Activated CD4-positive, alpha-beta T cell treated with anti-CD3 and anti-CD28 coated beads for 36 hours (primary cell): ENCODE measurements at places on chromosomes 1 and 21. TPM values are rescaled to one million over a fixed set of nuclear protein-coding genes. Genes with fewer than 3 reads are reported as not detected.

DNA sequence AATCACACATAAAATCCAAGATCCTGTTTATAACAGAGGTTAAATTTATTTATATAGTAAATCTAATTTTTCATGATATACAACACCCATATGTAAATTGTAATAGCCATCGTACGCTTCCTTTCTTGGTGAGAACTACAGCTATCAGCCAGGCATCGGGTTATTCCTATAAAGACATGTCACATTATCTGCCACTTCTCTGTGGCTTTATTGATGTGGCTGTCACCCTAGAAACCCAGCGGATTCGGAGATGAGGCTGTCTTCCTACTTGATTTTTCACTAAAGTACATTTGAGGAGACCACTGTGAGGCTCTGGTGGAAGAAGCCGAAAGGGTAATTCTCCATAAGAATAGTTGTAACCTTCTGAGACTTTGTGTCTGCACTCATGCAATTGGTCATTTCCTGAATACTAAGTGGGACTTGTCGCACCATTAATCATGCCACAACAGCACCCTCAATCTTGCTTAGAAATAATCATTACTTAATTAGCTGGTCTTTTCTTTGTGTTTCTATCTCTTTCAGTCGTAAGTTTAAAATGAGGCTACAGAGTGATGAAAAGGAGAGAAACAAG is 106.0 kb downstream of the NTNG1 start:
- peaks cover 9% of the 10 kb centered on the region for H3K4me1 ChIP-seq
- H3K4me3 ChIP-seq = no peak overlapping the region
- H3K36me3 ChIP-seq = no peaks in the 10 kb centered on the region
- no peak for DNase-seq
- no peak overlapping the region for H3K27ac ChIP-seq

The TSTD1 gene
- 42.8 TPM for total RNA-seq

DNA sequence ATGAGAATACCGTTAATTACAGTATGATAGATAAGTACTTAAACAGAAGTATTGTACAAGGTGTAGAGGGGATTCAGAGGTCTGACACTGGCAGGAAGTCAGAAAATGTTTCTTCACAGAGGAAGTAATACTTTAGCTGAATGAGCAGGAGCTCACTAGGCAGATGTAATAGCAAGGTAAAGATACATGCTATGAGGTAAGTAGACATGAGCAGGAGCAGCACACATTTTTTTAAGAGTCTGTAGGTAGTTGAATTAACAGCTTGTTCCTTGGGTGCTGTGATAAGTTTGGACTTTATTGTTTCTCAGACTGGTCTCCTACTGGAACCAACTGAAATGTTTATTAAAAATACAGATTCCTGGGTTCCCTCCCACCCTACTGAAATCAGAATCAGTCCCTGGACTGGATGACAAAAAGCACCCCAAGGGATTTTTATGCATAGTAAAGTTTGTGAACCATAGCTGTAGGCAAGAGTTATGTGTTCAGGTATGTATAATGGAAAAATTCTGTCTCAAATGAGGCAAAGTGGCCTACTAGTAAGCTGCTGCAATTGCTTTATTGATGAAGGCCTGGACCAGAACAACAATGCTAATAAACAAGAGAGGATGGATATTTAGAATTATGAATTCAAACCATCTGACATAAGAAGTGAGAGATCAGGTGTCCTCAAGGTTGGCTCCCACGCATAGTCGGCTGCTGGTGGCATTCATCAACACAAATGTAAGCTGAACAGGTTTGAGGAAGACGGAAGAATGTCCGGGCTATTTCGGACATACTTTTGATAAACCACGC is 902 bp downstream of the AP4B1 start:
- peak overlapping the region; percentile 85 for H3K4me3 ChIP-seq
- no peaks in the 10 kb centered on the region for H3K27me3 ChIP-seq
- peak overlapping the region; percentile 96 for H3K27ac ChIP-seq
- peak; percentile 43 for DNase-seq
- peaks cover 53% of the 10 kb centered on the region for H3K36me3 ChIP-seq
- peaks cover 59% of the 10 kb centered on the region for H3K4me1 ChIP-seq

The AIRE gene
- total RNA-seq = not detected

The LRRC38 gene
- not detected for total RNA-seq

GRCh38 chr21:46211786-46212720 is 16.5 kb downstream of the LSS start:
- H3K36me3 ChIP-seq = peaks cover 6% of the 10 kb centered on the region
- no peak overlapping the region for H3K27ac ChIP-seq
- no peaks in the 10 kb centered on the region for H3K4me1 ChIP-seq
- no peaks in the 10 kb centered on the region for H3K27me3 ChIP-seq
- no peak overlapping the region for H3K4me3 ChIP-seq
- DNase-seq = no peak

GRCh38 chr1:199161319-199161680 is 522.5 kb downstream of the PTPRC start:
- H3K4me3 ChIP-seq = no peak overlapping the region
- peaks cover 34% of the 10 kb centered on the region for H3K4me1 ChIP-seq
- H3K36me3 ChIP-seq = no peaks in the 10 kb centered on the region
- H3K27me3 ChIP-seq = no peaks in the 10 kb centered on the region

DNA sequence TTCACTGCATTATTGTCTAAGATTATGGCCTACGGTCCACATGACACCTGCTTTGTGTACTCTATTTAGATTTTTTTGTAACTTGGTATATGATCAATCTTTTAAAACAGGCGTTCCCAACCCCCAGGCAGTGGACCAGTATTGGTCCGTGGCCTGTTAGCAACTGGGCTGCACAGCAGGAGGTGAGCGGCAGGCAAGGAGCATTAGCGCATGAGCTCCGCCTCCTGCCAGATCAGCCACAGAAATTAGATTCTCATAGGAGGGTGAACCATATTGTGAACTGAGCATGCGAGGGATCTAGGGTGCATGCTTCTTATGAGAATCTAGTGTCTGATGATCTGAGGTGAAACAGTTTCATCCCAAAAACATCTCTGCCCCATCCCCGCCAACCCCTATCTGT is 228.4 kb upstream of the NR5A2 start:
- no peak overlapping the region for H3K27ac ChIP-seq
- DNase-seq = no peak
- H3K27me3 ChIP-seq = peaks cover 4% of the 10 kb centered on the region

DNA sequence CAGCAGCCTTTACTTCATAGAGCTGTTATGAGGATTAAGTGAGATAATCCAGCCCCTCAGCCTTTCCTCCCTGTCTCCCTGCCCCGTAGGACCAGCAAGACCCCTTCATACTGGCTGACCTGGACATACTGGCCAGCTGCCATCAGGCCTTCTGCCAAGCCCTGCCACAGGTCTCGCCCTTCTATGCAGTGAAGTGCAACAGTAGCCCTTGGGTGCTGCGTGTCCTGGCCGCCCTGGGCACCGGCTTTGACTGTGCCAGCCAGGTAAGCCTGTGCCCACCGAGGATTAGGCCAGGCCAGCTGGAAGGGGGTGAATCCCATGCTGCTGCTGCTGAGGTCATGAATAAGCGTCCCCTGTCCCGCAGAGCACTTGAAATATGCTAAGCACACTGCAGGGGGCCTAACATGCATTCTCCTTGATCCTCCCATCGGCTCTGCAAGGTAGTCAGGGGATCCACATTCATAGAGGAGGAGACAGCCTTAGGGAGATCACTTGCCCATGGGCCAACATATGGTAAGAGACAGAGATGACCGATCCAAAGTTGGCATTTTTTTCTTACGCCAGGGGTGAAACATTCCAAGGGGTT is 73.3 kb upstream of the TINAGL1 start:
- H3K4me1 ChIP-seq = peaks cover 19% of the 10 kb centered on the region
- no peak for DNase-seq
- H3K27me3 ChIP-seq = peaks cover 3% of the 10 kb centered on the region
- H3K4me3 ChIP-seq = no peak overlapping the region
- no peaks in the 10 kb centered on the region for H3K36me3 ChIP-seq

DNA sequence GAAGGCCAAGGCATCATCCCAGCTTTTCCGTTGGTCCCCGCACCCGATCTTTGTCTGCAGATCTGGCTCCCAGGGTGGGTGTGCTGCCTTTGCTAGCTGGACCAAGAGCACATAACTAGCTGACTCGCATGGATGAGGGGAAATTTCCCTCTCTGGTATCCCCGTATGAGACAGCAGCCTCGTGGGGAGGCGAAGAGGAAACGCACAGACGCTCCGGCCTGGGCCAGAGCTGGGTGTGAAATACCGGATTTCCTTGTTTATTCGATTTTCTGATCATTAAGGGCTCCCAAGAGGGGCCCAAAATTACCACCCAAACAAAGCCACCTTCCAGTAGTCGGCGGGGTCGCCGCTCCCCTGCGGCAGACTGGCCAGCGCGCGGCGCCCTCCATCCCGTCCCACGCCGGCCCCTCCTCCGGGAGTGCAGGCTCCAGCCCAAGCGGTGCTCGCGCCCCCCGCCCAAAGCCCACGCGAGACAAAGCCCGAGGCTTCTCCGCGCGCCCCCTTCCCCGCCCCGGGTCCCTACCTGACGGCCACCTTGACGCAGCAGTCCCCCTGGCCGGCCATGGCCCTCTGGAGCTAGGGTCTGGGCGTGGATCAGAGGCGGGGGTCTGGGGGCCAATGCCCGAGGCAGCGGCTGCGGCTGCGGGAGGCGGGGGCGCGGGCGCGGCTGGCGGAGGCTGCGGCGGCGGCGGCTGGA is 546 bp downstream of the KIF21B start:
- peak; percentile 65 for DNase-seq
- H3K4me1 ChIP-seq = peaks cover 79% of the 10 kb centered on the region
- peak overlapping the region; percentile 99 for H3K4me3 ChIP-seq
- no peaks in the 10 kb centered on the region for H3K27me3 ChIP-seq
- peak overlapping the region; percentile 99 for H3K27ac ChIP-seq

The FAM163A gene
- total RNA-seq = not detected

The RAB42 gene
- not detected for total RNA-seq

DNA sequence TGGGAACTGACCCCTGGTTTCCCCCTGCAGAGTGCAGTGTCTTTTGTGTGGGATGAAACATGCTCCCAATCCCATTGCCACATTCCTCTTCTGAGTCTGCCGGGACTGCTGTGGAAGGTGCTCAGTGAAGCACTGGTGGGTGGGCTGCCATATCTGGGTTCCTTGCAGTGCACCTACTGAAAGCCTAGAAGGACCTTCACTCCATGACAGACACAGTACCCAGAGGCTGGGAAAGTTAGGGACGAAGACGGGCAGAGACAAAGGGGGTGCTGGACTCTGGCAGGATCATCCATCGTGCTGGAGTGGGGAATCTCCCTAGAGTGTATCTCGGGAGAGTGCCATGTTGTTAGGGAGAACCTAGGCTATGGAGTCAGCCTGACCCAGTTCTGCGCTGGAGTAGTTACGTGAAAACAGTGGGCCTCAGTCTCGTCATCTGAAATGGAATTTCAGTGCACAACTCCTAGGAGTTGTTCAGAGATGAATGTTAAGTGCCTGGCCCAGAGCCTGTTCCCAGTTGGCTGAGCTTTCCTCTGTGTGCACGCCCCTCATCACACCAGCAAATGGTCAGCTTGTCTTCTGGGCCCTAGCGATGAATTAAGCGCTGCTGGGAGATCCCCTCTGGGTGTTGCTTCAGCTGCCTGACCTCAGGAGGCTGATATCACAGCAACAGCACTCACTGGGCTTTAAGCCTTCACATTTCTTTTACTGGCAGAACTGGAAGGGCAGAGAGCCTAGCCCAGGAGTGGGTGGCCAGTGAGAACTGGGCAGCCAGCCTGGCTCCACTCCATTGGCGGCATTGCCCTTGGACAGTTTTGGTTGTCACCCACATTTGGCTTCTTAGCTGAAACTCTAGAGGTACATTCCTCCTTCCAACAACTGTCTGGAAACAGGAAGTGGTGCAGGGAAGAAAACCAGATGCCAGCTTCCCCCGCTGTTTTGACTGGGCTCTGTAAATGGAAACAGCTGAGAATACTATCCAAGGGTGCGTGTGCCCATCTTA is 479.8 kb upstream of the VAMP3 start:
- H3K4me1 ChIP-seq = no peaks in the 10 kb centered on the region
- no peaks in the 10 kb centered on the region for H3K36me3 ChIP-seq
- H3K27ac ChIP-seq = no peak overlapping the region
- H3K27me3 ChIP-seq = peaks cover 8% of the 10 kb centered on the region
- no peak for DNase-seq
- no peak overlapping the region for H3K4me3 ChIP-seq

DNA sequence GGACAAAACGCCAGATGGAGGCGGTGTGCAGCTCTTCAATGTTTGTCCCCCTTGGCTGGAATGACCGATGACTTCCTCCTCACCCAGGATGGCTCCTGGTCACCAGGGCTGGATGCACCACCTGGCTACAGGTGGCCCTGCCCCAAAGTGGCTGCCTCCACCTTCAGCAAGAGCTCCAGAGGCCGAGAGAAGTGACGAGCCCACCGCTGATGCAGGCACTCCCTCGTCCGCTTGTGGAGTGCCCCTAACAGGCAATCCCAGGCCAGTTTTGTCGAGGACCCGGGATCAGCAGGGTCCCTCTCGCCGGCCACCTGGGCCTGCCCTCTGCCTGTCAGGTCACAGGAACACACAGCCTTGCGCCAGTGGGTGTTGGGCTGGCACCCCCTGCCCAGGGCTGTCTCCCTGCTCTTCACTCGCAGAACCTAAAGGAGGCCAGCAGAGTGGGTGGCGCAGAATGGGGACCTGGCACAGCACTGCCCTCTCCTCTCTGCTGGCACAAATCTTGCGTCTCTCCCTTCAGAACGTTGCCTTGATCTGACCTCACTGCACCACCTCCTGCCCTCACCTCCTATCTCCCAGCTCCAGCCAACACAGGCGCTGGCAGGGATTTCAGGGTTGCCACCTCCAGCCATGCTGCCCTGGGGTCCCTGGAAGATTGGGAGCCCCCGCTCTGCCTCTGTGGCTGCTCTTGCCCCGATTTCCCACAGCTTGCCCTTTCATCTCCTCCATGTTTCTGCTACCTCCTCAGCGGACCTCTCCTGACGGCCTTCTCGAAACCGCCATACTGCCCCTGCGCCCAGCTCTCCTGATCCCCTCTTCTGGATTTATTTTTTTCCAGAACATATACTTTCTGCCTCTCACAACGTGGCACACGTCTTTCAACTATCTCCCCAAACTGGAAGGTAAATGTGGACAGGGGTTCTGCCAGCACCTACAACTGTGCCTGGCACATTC is 38.6 kb downstream of the SLC45A1 start:
- no peak for DNase-seq
- H3K4me1 ChIP-seq = no peaks in the 10 kb centered on the region
- H3K27me3 ChIP-seq = no peaks in the 10 kb centered on the region
- H3K36me3 ChIP-seq = peaks cover 28% of the 10 kb centered on the region
- no peak overlapping the region for H3K4me3 ChIP-seq
- H3K27ac ChIP-seq = peak overlapping the region; percentile 28

The ATP1A4 gene
- not detected for total RNA-seq

- no peaks in the 10 kb centered on the region for H3K4me1 ChIP-seq
- peak; percentile 9 for DNase-seq
- no peak overlapping the region for H3K27ac ChIP-seq
- no peak overlapping the region for H3K4me3 ChIP-seq
Measured at GRCh38 chr1:175471039-175471800, 272.2 kb downstream of the TNR start.

The TNFRSF25 gene
- total RNA-seq = 57.3 TPM

GRCh38 chr1:157274698-157275534 is 136.7 kb upstream of the ETV3 start:
- H3K27me3 ChIP-seq = peaks cover 7% of the 10 kb centered on the region
- no peaks in the 10 kb centered on the region for H3K4me1 ChIP-seq
- H3K27ac ChIP-seq = no peak overlapping the region
- no peaks in the 10 kb centered on the region for H3K36me3 ChIP-seq
- no peak overlapping the region for H3K4me3 ChIP-seq
